ENCODE measurements at places on chromosomes 5 and 9.

- no peak for DNase-seq
Measured at GRCh38 chr5:7970816-7971215, 101.9 kb downstream of the MTRR start.

GRCh38 chr9:100602342-100602801, 24.5 kb downstream of the CAVIN4 start:
- peak; percentile 66 for DNase-seq

DNA sequence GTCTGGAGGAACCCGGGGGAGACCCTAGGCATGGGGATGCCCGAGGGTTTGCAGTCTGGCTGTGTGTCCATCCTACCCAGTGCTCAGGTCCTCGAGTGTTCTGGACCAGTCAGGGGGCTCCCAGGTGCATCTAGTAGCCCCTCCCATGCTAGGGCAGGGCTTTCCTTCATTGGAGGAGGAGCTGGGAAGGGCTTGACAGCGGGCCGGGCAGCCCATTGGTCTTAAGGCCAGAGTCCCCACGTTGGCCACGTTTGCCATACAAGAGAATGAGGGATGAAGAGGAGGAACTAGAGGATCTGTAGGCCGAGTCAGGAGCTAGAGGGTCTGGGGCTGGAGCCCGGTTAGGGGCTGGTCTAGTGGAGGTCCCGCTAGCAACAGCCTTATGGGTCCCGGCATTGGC, 37.3 kb upstream of the CTSV start:
- no peak for DNase-seq

DNA sequence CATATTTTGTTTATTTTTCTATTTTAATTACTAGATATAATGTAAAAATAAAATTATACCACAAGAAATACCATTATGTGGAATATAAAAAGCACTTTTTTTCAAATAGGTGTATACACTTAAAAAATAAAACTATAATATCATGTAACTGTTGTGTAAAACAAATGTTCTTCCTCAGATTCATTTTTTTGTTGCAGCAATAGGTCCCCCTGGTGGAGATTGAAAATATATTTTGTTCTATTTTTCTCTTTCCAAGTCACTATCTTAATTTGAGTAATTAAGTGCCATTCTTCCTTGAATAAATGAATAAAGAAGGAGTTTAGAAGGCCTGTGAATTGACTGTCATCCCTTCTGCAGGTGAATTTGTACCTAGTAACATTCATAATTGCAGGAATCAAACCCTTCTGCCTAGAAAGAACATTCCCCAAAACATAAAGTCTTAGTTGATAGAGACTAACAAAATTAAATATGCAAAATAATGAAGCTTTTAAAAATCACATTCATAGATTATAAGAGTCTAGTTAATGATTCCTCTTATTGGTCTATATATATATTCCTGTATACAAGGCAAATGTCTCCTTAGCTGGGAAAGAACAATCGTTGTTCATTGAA, 23.4 kb downstream of the CETN3 start:
- DNase-seq: no peak

GRCh38 chr5:177396078-177396477, 4.4 kb downstream of the PFN3 start:
- no peak for DNase-seq

DNA sequence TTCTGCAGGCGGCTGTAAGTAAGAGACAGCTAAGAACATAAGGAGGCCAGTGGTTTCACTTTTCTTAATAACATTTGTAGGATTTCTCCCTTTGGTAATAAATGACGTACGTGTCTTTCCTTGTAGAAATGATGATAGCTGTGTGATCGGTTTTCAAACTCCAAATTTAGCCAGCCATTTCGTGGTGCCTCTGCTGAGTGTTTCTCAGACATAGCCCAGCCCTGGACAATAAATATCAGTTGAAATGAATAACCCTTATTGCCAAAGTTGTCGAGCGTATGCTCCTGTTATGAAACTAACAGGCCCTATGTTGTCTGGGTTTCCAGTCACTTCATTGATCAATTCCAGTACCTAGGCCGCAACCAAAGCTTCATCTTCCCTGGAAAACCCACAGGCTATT, 75.0 kb upstream of the MSX2 start:
- no peak for DNase-seq

GRCh38 chr5:31894141-31894540, 255.2 kb downstream of the PDZD2 start:
- no peak for DNase-seq

GRCh38 chr5:12217039-12217438, 312.8 kb upstream of the CTNND2 start:
- no peak for DNase-seq

DNA sequence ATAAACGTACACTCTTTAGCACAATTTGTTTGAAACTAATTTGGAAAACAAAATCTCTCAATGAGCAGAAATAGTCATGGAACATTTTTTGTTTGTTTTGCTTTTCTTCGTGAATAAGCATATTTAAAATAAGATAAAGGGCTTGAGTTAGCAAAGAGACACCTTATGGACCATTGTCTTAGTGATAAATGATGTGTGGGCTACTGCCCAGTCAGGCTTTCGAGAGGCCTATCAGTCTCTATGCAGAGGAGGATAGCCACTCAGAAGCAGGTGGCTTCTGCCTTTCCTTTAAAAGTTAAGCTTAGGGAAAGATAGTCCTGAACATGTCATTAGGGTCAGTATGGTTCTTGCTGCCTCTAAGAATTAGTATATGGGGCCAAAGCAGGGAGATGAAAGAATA, 2.1 kb upstream of the ARL15 start:
- DNase-seq: no peak

- DNase-seq: no peak
Measured at GRCh38 chr5:4703931-4704458, 436.1 kb upstream of the ADAMTS16 start.

DNA sequence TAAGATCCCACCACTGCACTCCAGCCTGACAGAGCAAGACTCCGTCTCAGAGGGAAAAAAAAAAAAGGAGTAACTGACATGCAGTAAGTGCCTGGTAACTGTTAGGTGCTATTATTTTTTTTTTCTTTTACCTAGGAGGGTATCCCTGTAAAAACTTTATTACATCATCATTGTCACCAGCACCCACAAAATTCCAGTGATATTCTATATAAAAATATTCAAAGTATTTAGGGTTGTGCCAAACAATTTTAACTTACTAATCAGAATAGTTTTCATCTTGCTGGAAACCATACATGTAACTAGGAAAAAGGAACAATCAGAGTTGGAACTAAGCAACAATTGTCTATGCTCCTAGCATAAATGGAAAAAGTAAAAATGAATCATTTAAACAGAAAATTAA, 112.4 kb downstream of the SSBP2 start:
- DNase-seq: no peak

DNA sequence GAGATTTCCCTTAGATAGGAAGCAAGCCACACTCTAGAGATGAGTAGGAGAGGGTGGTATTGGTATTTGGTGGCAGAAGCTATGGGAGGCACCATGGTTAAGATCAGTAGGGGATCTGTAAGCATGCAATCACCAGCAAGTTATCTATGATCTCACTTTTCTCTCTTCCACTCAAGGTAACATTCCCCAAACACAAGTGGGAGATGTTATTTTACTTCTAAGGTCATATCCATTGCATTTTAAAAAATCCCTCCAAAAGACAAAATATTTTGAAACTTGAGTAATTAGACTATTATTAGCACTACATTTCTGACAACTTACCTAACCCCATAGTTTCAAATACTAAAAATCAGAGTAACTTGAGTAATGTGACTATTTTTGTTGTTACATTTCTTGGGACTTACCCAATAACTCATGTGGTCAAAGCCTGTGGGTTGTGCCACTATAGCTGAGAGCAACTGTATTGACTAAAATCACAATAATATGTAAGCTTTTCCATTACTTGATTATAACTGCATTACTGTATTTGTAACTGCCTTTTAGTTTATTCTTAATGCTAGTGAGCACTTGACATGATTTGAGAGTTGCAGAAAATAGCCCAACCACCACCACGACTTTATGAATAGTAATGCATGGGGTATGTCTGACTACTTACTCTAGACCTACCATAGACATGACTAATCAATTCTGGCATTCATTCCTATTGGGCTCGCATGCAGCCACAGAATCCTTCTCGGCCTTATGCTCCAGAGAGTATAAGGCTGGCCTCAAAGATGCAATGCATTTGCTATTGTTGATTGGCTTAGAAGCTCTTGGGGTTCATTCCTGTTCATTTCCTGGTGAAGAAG, 264.7 kb downstream of the TRIM32 start:
- peak; percentile 70 for DNase-seq

DNA sequence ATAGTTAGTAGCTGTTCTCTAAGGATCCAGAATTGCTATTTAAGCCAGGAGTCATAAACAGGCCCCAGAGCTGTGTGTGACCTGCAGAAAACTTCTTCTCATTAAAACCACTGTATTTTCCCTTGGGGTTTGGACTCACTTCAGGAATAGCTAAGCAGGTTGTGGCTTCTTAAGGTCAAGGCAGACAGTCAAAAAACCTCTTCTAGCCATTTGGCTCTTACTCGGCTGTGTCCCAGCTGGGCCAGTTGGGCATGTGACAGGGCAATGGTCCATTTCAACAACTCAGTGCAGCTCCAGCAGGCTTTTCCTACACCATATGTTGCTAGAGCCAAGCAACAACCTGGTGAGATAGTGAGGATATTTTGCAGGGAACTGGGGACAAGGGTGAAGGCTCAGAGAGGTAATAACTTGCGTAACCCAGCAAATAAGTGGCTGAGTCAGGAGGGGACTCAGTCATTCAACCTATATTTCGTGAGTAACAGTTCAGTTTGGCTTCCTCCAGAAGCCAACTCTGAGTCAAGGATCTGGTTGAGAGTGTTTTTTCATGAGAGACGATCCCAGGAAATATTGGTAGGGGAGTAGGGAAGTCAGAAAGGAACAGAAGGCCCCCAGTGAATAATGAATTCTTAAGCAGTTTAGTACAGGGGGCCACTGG, 115.4 kb upstream of the PPP2R2B start:
- no peak for DNase-seq

DNA sequence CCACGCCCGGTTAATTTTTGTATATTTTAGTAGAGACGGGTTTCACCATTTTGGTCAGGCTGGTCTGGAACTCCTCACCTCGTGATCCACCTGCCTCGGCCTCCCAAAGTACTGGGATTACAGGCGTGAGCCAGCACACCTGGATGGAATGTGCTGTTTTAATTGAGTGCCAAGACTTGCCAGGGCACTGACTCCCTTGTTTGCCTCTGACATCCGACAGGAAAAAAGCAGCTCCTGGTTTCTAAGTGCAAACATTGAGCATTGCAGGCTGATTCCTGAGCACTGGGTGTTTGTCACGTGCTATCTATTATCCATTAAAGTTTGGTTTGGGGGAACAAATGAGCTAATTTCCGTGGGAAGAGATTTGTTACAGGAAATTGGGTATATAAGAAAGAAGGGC, 70.6 kb upstream of the CKMT2 start:
- DNase-seq: no peak

DNA sequence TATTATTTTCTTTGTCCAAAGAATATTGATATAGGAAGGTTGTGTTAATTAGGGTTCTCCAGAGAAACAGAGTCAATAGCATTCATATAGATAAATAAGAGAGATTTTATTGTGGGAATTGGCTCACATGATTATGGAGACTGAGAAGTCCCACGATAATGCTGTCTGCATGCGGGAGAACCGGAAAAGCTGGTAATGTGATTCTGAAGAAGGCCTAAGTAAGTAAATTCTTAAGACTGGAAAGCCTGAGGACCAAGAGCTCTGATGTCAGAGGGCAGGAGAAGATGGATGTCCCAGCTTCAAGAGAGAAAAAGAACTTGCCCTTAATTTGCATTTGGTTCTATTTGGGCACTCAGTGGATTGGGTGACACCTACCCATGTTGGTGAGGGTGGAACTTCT, 307.4 kb upstream of the C9orf72 start:
- no peak for DNase-seq

DNA sequence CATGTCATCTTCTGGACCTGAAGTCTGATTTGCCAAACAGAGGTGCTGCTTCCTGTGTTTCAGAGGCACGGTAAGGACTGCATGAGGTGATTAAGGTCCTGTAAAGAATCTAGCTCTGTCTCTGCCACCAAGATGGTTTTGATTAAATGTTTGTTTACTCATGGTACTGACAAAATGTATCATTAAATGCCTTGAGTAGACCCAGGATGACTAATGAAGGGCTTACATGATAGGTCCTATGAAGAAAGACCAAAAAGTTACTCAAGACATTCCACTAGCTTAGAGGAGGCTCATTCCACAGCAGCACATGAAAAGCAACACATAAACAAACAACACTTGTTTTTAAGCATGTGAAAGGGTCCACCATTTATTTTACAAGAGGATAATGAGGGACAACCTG, 100.9 kb downstream of the BOD1 start:
- no peak for DNase-seq

DNA sequence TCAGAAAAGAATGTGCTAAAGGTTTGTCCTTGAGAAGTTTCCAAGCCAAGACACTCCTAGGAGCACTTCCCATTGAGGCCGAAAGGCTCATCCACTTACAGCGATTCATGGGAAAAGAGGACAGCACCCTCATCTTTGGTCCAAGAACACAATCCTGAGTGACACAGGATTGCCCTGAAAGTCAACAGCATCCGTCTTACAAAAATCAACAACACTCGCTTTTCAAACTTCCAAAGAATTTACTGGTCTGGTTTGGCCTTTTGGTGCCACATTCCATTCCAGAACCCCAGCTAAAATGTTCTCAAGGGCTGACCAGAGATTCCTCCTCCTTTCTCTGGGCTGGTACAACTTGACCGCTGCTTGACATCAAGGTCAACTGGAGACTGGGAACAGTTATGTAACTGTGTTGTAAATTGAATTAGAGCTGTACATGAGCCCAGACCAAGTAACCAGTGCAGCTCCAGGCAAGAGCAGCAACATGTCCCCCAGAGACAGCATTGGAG, 415.8 kb upstream of the PIK3R1 start:
- peak; percentile 44 for DNase-seq

- no peak for DNase-seq
Measured at GRCh38 chr9:68648971-68649370, 56.1 kb upstream of the PIP5K1B start.

- DNase-seq: no peak
Measured at GRCh38 chr9:89524963-89525362, 27.1 kb upstream of the SEMA4D start.

GRCh38 chr9:72173080-72173479, 23.8 kb downstream of the GDA start:
- DNase-seq: no peak

GRCh38 chr5:134145041-134145757, 30.7 kb downstream of the TCF7 start:
- no peak for DNase-seq

GRCh38 chr5:36047384-36048160, 19.1 kb downstream of the UGT3A2 start:
- DNase-seq: no peak

GRCh38 chr9:33116860-33117259, 40.4 kb upstream of the SMU1 start:
- DNase-seq: no peak

GRCh38 chr9:114603248-114603647, 7.8 kb upstream of the TMEM268 start:
- no peak for DNase-seq

DNA sequence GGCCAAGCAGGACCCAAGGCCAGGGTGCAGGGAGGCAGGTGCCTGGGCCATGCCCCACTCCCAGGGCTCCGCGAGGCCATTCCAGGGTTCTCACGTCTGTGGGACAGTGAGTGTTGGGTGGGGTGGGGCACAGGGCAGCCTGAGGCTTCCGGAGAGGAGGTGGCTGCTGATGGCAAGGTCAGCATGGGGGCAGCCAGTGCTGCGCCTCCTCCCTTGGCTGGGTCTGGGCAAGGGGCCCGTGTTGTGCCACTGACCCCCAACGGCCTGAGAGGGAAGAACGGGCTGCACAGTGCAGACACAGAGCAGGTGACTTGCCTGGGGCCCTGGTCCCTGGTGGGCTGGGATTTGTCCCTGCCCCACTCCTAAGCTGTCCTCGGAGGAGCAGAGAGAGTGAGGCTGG, 82.1 kb downstream of the RXRA start:
- no peak for DNase-seq

GRCh38 chr9:71748280-71748743, 20.0 kb downstream of the CEMIP2 start:
- peak; percentile 81 for DNase-seq
